ENCODE measurements at places on chromosomes 4 and X.

DNA sequence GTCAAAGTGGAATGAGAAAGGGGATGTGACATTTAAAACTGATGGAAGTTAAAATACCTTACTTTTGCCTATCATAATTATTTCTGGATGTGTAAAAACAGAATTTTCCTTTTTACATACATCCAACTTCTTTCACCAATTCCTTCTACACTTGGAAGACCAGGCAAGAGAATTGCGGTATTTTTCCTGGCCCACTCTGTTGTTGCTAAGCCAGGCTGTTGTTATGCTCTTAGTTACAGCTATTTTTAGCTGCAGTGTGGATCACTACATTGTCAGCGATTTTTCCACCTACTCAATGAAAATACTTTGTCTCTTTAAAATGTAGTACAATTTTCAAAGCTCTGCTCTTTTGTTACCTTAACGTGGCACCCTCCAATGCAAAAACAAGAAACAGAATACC is 43.4 kb downstream of the NKX6-1 start:
- DNase-seq, result no peak

DNA sequence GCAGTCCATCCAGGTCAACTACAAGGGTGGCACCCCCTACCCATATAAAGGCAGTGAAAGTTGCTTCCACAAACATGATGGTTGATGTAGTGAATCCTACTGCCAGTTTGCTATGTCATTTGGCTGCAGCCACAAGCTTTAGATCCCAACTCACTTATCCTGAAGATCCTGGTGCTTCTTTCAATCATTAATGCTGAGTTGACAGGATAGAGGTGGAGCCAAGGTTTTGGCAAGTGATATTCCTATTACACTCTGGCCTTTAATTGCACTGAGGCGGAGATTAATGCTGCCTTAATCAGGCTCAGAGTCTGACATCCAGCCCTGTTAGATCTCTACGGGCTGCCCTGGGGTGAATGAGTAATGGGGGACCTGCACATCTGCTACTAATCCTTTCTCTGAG is 542.4 kb upstream of the ARX start:
- no peak for DNase-seq

DNA sequence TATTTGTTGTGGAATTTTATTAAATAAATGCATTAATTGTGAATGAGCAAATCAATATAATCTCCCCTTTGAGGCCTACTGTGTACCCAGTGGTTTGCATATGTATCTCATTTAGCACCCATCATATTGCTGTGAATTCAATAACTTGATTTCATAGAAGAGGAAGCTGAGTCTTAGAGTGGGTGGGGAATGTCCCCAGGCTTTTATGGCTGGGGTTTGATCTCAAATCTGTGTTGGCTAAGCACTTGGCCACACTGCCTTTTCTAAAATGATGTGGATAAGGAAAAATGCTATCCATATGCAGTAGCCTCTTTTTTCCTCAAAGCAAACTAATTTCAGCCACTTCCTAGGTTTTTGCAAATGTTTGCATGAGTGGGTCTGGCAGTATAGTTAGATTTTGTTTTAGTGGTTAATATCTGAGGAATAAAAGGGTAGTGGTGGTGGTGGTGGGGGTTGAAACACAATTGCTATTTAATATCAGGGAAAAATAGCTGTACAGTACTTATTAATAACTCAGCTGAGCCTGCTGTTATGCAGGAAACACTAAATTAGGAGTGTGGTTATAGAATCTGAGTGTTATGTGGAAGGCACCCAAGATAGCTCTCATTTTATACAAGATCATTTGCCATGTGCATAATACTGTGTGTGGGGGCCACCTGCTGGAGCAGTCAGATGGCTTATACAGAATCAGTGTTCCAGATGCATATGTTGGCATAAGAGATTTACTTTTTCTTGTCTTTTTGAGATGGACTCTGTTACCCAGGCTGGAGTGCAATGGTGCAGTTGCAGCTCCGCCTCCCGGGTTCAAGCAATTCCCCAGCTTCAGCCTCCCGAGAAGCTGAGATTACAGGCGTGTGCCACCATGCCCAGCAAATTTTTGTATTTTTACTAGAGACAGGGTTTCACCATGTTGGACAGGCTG is 108.0 kb downstream of the TMEM131L start:
- peak; percentile 27 for DNase-seq

GRCh38 chr4:19494961-19495360 is 756.7 kb upstream of the SLIT2 start:
- DNase-seq, result no peak

GRCh38 chrX:24184018-24184417 is 34.5 kb downstream of the ZFX start:
- DNase-seq, result no peak

DNA sequence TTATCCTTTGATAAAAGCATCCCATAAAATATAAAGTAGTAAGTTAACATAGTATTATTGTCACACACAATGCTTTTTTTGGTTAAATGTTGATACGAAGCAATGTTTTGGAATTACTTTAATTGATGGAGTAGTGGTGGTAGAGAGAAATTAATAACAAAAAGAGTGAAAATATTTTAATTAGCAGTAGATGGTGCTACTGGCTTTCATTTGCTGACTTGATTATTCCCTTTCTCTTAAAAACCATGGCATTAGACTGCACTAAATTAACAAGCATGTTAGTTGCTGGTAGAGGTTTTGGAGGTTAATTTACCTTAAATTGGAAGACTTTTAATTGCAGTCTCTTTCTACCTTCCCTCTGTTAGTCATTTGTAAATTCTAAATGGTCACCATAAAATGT is 8.9 kb upstream of the DCK start:
- DNase-seq, result no peak

DNA sequence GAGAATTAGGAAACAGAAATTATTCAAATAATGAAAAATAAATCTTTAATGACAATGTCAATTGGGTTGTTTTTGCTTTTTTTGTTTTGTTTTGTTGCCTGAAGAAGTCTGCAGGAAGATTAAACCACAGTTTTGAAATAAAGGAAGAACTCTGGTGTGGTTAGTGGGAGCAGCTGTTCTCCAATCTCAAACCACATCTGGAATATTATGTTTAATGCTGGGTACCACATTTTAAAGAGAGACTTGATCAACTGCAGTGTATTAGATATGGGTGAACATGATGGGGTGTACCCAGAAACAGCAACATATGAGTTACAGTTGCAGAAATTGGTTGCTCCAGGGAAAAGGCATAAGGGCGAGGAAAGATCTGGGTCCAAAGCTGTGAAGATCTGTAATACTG is 171.2 kb upstream of the RPL34 start:
- no peak for DNase-seq

DNA sequence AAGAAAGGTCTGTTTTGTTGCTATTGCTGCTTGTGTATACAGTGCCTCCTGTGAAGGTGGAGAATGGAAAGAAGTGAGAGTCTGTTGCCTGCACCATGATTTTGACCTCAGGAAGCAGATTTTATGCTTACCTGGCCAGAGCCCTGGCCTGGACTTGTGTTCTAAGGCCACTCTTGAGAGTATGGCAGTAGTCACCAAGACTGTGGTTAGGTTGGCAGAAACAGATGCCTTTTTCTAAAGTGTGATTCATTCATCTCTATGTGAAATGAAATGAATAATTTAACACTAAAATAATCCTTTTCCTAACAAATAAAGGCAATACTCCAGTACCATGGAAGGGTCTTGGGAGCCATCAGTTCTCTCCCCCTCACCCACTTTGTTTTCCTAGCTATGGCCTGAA is 161.8 kb downstream of the DCLK2 start:
- DNase-seq, result no peak

DNA sequence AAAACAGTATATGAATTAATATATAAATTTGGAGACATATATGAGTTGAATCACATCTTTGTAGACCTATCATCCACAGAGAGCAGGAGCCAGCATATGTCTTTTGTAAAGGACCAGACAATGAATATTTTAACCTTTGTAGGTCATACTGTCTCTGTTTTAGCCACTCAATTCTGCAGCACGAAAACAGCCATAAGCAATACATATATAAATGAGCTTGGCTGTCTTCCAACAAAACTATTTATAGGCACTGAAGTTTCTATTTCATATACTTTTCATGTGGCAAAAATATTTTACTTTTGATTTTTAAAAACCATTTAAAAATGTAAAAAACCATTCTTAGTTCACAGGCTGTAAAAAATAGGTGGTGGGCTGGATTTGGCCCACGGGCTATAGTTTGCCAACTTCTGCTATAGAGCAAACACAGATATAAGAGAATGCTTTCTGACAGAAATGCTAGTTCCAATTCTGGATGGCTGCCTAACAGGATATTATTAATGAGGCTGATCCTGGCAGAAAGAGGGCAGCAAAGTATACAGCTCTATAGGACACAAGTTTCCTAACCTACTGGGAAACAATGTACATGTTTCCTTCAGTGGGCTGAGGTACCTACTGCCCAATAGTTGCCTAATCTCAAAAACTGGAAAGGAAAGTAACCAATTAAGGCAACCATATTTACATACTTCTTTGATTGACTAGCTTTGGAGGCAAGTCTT is 58.1 kb upstream of the UCP1 start:
- no peak for DNase-seq

DNA sequence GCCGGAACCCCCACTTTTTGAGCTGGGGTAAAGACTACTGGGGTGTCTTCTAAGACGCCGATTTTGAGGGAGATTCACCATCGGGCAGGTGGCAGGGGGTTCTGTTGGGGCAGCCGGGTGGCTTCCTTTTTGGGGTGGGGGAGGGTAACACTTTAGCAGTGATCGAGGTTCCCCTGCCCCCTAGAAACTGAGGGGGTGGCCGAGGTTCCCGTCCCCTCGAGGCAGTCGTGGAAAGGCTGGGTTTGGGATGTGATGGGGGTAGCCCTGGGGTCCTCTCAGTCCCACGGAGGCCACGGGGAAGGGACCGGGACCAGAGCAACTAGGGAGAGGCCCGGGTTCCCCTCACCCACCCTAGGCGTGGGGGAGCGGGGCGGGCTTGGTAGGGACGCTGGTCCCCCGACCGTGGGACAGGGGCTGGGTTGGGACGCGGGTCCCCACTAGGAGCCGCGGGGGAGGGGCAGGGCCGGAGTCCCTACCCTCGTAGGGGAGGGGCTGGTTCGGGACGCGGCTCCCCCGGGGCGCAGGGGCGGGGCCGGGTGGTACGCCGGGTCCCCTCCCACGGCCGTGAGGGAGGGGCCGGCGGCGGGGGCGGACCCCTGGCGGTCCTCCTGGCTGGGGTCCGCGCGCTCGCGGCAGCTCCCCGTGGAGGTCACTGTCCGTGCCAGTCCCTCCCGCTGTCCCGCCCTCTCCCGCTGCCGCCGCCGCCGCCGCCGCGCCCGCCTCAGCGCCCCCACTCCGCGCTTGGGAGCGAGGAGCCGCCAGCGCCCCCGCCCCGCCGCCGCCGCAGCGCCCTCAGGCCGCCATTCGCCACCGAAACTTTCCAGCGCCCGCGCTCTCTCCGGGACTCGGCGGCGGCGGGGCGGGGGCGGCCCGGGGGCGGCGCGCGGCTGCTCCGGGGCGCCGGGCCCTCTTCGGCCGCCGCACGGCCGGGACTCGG is at the start of gene TBL1X:
Gene TBL1X (plus strand): TSS at position 624 of the 937 bp plus-strand sequence. CDS start 188,529 bp downstream, outside the sequence.
- DNase-seq, result peak; percentile 74

GRCh38 chr4:77082886-77083608 is 7.3 kb upstream of the CCNI start:
- no peak for DNase-seq

DNA sequence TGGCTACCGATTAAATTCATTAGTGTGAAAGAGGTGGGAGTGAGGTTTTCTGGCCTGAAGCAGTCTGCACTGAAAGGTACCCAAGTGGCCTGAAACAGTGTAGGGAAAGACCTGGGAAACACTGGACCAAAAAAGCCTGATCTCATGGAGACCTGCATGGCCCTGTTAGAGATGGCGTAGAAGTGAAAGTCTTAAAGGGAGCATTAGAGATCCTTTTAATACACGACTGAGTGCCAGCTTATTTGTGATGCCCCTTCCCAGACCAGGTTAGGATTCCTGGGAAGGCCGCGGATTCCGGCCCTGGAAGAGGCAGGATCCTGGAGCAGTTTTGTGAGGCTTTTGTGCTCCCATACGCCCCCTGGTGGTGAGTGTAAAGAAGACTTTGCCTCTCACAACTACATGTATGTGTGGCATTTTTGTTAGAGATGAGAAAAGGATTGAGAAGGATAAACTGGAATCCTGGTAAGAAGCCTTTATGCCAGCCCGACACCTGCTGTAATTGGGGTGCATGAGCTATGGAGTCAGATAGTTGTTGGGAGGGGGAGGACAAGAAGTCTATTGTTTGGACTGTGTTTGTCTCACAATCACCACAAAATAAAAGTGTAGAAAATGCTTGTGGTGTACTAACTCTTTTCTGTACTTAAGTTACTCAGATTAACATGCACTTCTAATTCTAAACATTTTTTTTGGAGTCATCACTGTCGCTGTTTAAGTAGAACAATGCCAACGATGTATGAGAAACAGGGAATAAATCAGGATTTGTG is 54.0 kb downstream of the JADE1 start:
- DNase-seq, result peak; percentile 43

DNA sequence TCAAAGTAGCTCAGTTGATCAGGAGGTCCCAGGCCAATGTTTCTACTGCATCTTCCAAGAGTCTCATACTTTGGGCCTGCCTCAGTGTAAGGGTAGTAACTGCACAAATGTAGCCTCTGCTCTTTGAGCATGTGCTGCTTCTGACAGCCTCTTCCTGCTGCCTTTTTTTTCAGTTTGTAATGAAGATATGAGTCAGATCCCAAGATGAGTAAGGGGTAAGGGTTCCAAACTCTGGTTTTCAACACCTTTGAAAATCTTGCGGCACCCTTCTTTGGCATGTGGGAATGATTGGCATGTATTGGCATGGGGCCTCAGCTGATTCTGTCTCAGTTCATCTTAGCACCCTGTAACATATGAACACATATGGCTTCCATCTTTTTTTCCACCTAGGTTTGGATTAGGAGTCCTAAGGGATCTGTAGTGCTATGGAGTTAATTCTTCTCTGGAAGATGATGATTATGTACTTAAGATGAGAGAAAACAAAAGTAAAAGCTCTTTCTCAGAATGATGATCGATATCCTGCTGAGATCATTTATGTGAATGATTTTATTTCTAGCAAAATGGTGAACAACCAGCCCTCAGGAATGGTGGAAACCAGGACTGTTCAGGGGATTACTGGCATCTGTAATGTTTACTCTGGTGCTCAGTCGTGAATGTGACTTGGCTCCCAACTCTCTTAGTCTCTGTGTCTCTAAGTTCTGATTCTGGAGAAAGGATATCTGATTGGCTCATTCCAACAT is 118.7 kb upstream of the PRPS2 start:
- DNase-seq, result no peak

- no peak for DNase-seq
Observed at GRCh38 chr4:183920512-183920911, 15.4 kb downstream of the STOX2 start.
